ENCODE measurements at places on chromosomes 7 and 10.

DNA sequence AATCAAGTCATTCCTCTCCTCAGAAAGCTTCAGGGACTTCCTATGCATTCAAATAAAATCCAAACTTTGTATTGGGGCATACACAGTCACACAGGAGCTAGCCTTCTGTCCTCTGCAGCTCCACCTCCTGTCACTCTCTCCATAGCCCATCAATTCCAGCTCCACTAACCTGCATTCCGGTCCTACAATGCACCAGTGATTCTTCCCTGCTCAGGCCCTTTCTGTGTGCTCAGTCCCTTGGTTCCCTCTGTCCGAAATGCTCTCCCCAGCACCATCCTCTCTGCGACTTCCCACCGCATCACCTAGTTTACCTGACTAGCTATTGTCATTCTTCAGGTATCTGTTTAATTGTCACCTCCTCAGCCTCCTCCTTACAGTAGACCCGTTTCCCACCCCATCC lies 26.4 kb upstream of the YAE1 start:
- no peak for DNase-seq

DNA sequence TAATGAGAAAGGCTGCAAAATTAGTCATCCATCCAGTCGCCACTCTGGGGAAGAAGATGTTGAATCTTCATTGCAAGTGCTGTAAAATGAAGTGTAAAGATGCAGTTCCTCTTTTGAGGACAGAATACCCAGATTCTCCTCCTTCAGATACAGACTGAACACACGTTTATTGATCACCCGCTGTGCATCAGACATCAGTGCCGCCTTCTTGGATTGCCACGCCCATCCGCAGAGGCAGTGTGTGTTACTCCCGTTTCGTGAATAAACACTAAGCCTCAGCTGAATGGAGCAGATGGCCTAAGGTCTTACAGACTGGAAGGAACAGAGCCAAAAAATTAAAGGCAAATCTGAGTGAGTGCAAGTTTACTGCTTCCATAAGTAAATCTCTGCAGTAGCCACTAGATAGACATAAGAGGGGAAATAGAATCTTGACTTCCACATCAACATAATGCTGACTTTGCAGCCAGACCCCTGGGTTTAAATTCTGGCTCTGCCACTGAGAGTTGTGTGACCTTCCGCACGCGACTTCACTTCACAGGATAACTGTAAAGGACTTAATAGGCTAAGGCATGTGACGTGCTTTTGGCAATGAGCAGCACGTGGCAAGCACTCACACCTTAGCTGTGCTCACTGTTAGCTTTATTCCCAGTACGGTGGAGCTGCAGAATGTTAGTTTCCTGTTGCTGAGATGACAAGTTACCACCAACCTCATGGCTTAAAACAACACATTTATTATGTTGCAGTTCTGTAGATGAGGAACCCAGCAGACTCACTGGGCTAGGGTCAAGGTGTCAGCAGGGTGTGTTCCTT lies 285.9 kb downstream of the CELF2 start:
- peak; percentile 36 for DNase-seq

GRCh38 chr10:86782701-86783418 lies 26.4 kb downstream of the BMPR1A start:
- no peak for DNase-seq

DNA sequence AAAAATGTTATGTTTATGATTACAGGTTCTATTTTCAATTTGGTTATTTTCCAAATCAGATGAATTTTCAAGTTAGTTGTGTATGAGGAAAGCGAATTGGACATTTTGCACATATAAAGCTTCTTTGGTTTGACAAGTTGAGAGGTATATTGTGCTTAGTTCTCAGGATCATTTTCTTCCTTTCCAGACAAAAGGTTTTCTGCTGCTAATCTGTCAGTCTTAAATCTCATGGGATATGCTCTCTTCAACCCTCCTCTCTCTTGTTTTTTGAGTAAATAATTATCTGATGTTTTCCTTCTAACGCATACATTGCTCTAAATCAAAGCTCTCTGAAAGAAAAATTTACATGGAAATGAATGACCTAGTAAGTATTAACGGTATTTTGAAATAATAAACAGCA lies 77.9 kb downstream of the PPP1R3A start:
- DNase-seq, result no peak

- DNase-seq, result no peak
These were observed 105.0 kb upstream of the NANOS1 start for GRCh38 chr10:118924493-118924892.

DNA sequence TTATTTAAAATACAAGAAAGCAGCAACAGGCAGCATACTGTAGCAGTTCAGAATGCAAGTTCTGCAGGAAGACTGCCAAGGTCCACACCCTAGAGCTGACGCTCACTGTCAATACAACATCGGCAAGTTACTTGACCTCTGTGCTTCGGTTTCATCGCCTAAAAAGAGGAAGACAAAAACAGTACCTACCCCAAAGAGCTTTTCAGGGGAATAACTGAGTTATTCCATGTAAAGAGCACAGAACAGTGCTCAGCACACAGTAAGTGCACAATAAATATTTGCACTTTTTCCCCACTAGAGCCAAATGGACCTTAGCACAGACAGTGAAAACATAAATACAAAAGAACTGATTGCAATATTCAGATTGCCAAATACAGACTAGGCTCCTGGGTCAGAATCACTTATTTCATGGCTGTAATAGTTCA lies 88.6 kb downstream of the USP6NL start:
- DNase-seq, result peak; percentile 41

- DNase-seq, result no peak
These were observed 30.6 kb downstream of the TMEM243 start for GRCh38 chr7:87188930-87189329.

DNA sequence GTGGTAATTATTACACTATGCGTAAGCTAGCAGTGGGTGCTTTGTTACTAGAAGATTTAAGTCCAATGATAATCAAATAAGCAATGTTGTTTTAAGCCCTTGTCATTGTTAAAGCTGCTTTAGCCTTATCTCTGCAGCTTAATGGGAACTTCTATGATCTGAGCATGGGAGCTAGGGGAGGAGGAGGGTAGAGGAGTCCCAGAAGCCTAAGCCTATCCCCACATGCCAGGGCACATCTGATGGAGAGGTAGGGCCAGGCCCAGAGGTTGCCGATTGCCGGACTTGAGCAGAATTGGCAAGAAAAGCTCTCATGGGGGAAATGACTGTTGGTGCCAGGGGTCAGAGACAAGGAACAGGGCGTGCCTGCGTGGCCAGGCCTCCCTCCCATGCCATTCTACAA lies 13.4 kb downstream of the CUBN start:
- DNase-seq, result no peak

GRCh38 chr7:157775021-157775559 lies 438.3 kb downstream of the DNAJB6 start:
- DNase-seq, result no peak

DNA sequence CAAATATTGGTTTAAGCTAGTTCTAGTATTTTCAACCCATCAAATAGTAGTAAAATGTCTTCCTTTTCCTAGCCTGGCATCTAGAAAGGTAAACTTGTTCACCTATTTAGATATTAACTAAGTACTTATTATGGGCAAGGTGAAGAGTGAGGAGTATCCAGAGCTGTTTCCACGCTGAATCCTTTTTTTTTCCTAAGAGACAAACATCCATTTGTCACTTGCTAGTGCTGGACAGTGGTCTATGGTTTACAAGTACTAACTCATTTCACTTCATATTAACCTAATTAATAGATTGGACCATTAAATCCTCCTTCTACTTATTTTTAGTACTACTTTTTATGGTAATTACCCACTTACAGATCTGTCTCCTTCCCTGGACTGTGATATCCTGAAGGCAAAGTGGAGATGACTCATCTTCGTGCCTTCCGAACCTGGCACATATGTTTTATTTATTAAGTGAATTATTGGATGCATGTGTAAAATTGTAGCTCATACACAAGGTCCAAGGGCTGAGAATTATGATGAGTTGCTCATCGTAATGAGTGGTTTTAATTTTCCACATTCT lies 159.6 kb upstream of the IGFBP3 start:
- no peak for DNase-seq

- DNase-seq, result no peak
These were observed 10.9 kb downstream of the NRBF2 start for GRCh38 chr10:63143987-63144386.
